Stimulated activated CD4-positive, alpha-beta T cell treated with anti-CD3 and anti-CD28 coated beads, Interleukin-15, amount 100 ng/mL, for 1 hour (primary cell): ENCODE measurements at places on chromosomes 3 and 15.

DNA sequence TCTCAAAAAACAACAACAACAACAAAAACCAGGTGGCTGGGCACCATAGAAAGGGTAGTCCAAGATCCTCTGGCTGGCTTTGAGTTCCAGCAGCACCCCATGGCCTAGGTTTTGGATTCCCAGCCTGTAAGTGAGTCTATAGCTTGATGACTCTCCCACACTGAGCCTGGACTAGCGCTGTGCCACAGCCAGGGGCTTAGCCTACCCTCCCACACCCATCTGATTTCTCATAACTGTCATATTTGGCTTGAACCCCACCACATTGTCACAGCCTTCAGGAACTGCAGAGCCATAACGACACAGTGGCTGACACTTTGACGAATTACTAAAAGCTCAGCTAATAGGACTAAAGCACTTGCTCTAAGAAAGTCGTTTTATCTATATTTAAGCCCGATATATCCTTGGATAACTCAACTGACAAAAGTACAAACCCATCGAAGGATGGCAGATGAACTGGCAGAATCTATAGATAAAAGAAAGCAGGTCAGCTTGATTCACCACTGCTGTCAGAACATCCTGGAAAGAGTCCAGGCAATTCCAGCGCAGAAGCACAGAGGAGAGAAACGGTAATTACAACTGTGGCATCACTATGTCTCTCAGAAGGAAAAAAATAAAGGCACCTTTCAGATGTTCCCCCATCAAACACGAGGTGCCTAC lies 62.1 kb downstream of the HOMER2 start:
- DNase-seq: no peak

DNA sequence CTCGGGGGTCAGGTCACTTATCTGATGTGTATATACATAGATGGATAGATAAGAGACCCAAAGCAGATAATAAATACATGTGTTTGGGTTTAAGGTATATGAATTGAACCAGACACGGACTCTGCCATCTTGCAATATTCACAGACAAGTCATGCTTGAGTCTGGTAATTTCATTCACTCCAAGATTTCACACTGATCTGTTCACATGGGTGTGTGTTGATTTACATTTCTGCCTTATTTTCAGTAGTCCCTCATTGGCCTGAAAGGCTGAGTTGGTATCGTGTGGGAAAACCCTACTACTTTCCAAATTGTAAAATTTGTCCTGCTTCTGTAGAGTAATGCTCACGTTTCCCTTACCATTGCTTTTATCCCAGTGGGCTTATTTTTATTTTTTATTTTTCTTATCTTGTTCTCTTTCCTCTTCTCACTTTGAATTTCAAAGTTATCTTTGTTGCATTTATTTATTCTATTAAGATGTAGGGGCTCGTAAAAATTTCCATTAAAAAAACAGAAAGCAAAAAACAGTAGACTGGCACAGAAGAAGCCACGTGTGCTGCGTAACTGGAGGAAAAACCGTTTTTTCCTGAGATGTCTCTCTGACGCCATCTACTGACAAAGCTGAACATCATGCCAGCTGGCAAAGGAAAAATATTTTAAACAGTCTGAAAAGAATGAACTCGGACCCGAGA lies 10.8 kb upstream of the MFSD1 start:
- no peak for DNase-seq

DNA sequence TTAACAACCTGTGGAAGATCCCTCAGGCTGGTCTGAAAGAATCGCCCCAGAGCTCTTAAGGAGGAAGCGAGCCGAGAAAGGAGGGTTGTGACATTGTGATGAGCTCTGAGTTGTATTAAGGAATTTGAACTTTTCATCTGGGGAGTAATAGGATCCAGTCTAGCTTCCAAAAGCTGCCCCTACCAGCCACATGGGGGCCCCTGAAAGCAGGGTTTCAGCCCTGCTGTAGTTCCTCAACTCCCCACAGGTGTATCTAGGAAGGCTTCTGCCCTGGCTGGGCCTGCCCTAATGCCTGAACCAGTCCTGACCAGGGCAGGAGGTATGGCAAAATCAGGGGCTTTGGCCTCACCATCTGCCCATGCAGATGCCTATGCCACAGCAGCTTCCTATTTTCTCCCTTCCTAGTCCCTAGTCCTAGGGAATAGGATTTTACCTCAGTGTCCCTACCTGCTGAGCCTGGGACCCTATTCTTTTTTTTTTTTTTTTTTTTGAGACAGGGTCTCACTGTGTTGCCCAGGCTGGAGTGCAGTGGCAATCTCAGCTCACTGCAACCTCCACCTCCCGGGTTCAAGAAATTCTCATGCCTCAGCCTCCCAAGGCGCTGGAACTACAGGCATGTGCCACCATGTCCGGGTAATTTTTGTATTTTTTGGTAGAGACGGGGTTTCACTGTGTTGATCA lies 5.0 kb upstream of the AP3S2 start:
- peak; percentile 6 for DNase-seq

DNA sequence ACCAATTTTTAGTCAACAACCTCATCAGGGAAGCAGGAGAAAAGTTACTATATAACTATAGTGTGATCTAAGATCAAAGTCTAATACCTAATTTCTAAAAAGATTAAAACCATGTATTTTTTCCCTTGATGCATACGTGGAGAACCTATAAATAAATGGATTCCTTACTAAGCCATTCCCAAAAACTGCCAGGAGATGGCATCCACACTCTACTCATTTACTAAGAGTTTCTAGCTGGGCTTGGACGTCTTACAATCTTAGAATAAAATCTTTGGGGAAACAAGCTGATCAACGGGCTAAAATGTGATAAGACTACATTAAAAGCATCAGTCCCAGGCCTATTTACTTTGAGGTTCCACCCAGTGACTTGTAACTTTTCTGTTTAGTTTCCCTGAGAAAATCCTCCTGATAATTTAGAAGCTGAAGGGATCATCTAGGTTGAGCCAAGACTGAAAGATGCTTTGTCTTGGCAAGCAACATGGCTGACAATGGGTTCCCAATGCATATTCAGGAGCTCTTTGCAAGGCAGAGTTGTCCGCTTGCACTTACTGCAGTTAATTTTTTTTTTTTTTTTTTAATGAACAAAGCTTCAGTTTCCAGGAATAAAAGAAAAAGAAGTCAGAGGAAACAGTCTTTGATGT lies 85.5 kb upstream of the FGF12 start:
- no peak for DNase-seq

- no peak for DNase-seq
Observed at GRCh38 chr3:123489400-123490004, 40.6 kb upstream of the ADCY5 start.

DNA sequence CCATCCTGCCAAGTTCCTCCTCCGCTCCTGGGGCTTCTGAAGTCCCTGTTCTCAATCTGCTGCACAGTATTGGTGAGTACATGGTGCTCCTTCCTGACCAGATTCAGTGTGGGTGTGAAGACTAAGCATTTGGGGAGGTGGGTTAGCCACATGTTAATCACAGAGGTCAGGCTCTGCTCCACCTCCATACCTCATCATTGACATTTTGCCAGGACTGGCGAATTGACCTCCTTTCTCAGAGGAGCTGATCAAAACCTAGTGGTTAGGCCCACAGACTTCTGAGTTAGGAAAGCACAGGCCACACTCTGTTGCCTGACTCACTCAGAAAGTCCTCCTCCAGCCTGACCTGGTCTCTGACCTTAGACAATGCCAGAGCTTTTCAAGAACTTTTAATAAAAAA lies 8.4 kb upstream of the RPS17 start:
- no peak for DNase-seq

DNA sequence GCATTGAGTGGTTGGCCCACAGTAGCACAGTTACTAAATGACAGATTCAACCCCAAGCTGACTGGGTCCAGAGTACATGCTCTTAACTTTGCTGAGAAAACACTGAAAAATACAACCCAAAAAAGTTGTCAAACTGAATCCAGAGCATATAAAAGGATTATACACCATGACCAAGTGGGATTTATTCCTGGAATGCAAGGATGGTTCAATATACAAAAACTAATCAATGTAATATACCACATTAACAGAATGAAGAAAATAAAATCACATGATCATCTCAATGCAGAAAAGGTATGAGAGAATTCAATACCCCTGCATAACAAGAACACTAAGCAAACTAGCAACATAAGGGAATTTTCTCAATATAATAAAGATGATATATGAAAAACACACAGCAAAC lies 98.5 kb downstream of the STAG1 start:
- no peak for DNase-seq

- no peak for DNase-seq
Observed at GRCh38 chr3:143068059-143068458, 51.5 kb upstream of the CHST2 start.
